ENCODE measurements at places on chromosomes 12 and 14. TPM values are rescaled to one million over a fixed set of nuclear protein-coding genes. Genes with fewer than 3 reads are reported as not detected.

GRCh38 chr14:61026526-61026925 lies 45.5 kb downstream of the SLC38A6 start:
- DNase-seq, result no peak
- H3K27me3 ChIP-seq, result no peaks in the 10 kb centered on the region

Gene SRRM4
- total RNA-seq, result 0.37 TPM

Gene KLHDC1
- 10.9 TPM for total RNA-seq

- H3K27me3 ChIP-seq, result no peaks in the 10 kb centered on the region
- H3K4me3 ChIP-seq, result peak overlapping the region; percentile 14
- H3K4me1 ChIP-seq, result peaks cover 5% of the 10 kb centered on the region
- DNase-seq, result no peak
- H3K36me3 ChIP-seq, result no peaks in the 10 kb centered on the region
These were observed 125.0 kb upstream of the FUT8 start for GRCh38 chr14:65287264-65288131.

Gene DDX51
- 29.0 TPM for total RNA-seq

Data from testis (tissue), 5 donors.